ENCODE measurements at places on chromosomes 16 and 17. TPM values are rescaled to one million over a fixed set of nuclear protein-coding genes. Genes with fewer than 3 reads are reported as not detected.

ZSCAN10 gene
- total RNA-seq = not detected

TP53TG3B gene
- not detected for total RNA-seq

DNA sequence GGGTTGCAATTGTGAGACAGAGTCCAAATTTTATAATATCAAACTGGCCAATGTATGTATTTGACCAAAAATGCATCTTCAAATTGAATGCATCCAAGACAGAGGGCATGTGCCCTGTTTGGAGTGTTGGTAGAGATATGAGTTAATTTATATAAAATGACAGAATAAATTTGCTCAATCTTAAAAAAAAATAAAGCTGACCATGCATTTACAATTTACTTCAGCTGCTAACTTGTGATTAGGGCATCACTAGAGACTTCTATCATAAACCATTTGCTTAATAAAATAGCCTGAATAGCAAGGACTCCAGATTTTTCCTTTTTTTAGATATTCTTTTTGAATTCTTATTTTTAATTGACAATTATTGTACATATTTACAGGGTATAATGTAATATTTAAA, 1345.8 kb downstream of the CDH11 start:
- H3K4me1 ChIP-seq = no peaks in the 10 kb centered on the region
- no peak overlapping the region for H3K27ac ChIP-seq
- DNase-seq = no peak
- no peaks in the 10 kb centered on the region for H3K27me3 ChIP-seq
- no peaks in the 10 kb centered on the region for H3K36me3 ChIP-seq

DNA sequence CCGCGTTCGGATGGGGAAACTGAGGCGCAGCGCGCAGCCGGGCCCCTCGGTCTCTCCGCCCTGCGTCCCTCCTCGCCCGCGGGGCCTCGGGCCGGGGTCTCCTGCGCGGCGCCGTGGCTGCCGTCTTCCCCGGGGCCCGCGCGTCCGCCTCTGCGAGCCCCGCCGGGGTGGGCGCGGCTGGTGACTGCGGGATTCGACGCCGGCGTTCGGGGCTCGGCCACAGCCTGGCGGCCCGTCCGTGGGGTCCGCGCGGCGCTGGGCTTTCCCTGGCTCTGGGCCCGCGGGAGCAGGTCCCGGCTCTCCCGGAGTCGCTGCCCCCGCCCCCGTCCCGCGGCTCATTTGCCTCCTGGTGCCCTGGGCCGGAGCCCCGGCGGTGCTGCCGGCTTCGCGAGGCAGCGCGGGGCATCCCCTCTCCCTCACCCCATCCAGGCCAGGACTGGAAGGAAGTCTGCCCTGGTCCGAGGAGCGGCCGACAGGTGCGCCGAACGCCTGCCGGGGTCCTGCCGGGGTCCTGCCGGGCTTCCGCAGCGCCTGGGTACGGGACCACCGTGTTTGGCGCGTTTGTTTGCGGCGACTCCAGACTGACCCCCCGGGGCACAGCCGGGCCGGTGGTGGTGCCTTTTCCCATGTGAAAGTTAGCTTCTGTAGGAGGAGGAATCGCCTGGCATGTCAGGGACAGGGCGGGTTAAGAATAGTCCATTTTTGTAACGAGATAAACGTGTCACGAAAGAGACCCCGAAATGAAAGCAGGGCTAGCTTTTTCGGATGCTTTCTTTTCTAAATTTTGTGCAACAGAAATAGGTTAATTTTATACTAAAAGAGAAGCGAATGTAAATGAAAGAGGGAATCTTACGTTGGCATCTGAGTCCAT, 671 bp downstream of the CHMP6 start:
- peaks cover 8% of the 10 kb centered on the region for H3K4me1 ChIP-seq
- peak overlapping the region; percentile 99 for H3K4me3 ChIP-seq
- H3K36me3 ChIP-seq = peaks cover under 1% of the 10 kb centered on the region

GRCh38 chr16:58421059-58421458, 28.8 kb downstream of the GINS3 start:
- no peak overlapping the region for H3K27ac ChIP-seq
- H3K4me1 ChIP-seq = no peaks in the 10 kb centered on the region
- no peak for DNase-seq
- H3K27me3 ChIP-seq = no peaks in the 10 kb centered on the region
- no peak overlapping the region for H3K4me3 ChIP-seq

DNA sequence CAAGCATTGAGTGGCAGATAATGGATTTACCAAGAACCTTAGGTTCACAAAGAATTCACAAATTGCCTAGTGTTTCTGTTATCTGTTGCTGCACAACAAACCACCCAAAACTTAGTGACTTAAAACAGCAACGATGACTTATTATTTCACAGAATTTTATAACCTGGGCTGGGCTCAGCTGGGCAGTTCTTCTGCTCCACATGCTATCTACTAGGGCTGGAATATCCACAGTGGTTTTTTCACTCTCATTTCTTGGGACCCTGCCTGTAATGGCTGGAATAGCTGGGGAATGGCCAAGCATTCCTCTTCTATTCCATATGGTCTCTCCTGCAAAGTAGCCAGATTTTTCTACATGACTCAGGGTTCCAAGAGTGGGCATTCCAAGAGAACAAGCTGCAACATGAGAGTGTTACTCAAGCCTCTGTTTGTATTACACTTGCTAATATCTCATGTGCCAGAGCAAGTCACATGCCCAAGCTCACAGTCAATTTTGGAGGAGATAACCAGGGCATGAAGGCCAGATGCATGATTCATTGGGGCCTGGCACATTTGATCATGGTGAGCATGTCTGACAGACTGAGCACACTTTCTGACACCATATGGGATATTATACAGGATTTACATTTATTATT, 4.9 kb upstream of the PSMD7 start:
- no peak for DNase-seq
- H3K4me3 ChIP-seq = no peak overlapping the region
- no peaks in the 10 kb centered on the region for H3K36me3 ChIP-seq
- H3K27ac ChIP-seq = no peak overlapping the region

DNA sequence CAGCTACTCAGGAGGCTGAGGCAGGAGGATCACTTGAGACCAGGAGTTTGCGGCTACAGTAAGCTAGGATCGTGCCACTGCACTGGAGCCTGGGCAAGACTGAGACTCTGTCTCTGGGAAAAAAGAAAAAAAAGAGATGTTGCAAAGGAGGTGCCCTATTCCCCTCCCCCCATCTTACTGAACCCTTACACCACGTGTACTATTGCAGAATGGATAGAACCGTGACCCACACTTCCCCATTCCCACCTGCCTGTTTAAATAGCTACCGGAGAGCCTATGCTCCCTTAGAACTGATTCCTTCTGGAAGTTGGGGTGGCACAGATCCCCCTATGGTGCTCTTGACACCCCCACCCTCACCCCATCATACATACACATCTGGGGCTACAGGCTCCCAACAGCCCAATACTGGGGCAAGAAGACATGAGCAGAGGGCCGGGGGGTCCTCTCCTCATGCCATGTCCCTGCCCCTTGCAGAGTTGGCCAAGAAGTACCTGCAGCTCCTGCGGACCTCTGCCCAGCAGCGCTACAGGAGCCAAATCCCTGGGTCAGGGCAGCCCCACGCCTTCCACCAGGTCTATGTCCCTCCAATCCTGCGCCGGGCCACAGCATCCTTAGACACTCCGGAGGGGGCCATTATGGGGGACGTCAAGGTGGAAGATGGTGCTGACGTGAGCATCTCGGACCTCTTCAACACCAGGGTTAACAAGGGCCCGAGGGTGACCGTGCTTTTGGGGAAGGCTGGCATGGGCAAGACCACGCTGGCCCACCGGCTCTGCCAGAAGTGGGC, 35.7 kb downstream of the NLRC5 start:
- no peak overlapping the region for H3K27ac ChIP-seq

DNA sequence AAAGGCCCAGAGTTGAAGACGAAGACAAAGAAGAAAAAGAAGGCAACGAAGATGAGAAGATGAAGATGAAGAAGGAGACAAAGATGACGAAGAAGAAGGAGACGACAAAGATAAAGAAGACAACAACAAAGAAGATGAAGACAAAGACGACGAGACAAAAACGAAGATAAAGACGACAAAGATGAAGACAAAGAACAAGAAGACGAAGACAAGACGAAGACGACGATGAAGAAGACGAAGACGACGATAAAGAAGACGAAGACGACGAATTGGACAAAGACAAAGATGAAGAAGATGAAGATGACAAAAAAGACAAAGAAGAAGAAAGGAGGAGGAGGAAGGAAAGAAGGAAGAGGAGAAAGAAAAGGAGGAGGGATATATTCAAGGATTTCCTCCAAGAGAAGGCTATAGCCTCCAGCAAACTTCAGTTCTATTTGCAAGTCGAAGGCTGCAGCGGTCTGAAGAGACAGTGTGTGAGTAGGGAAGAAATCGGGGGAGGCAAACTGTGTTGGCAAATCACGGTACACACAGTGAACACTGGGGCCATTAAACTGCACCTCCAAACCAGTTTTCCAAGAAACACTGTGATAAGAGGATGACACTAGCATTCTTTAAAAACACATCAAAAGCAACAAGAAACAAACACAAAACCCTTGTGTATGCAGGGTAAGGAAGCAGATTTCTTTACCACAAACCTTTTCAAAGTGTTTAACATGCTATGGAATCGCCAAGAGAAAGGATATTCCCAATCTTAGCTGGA, 40.5 kb downstream of the MARF1 start:
- no peak overlapping the region for H3K4me3 ChIP-seq
- peaks cover 65% of the 10 kb centered on the region for H3K36me3 ChIP-seq
- H3K4me1 ChIP-seq = no peaks in the 10 kb centered on the region
- H3K27me3 ChIP-seq = no peaks in the 10 kb centered on the region

All from pancreas (tissue), 10 donors.